ENCODE measurements at places on chromosomes 2 and 18. TPM values are rescaled to one million over a fixed set of nuclear protein-coding genes. Genes with fewer than 3 reads are reported as not detected.

GRCh38 chr2:102420290-102420689 is 2.7 kb upstream of the IL18RAP start:
- H3K27ac ChIP-seq, result no peak overlapping the region
- no peaks in the 10 kb centered on the region for H3K36me3 ChIP-seq
- H3K4me1 ChIP-seq, result no peaks in the 10 kb centered on the region
- no peaks in the 10 kb centered on the region for H3K27me3 ChIP-seq
- H3K4me3 ChIP-seq, result no peak overlapping the region
- DNase-seq, result no peak

- H3K27me3 ChIP-seq, result no peaks in the 10 kb centered on the region
- H3K4me3 ChIP-seq, result no peak overlapping the region
- peaks cover 55% of the 10 kb centered on the region for H3K36me3 ChIP-seq
These were observed 55.2 kb downstream of the ANKRD12 start for GRCh38 chr18:9191658-9192256.

DNA sequence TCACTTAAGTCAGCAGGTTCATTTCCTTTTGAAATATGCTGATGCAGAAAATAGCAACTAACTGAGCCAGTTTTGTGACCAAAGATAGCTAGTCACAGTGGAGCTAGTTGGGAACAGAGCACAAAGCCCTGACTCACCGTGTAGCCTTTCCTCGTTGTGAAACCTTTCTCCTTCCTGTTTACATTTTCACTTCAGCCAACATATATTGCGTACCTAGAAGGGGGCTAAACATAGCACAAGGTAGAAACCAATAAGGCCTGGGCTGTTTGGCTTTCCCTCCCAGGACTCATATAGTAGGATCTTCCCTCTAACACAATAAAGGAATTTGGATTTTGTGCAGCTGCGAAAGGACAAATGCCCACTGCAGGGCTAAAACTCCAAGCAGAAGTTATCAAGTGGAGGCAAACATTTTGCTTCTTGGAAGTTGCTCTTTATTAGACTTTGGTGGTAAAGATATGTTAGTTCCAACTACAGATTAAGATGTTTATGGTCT is 24.5 kb upstream of the LPIN2 start:
- H3K27ac ChIP-seq, result no peak overlapping the region
- H3K4me3 ChIP-seq, result no peak overlapping the region
- DNase-seq, result no peak
- H3K27me3 ChIP-seq, result no peaks in the 10 kb centered on the region
- H3K4me1 ChIP-seq, result no peaks in the 10 kb centered on the region

DNA sequence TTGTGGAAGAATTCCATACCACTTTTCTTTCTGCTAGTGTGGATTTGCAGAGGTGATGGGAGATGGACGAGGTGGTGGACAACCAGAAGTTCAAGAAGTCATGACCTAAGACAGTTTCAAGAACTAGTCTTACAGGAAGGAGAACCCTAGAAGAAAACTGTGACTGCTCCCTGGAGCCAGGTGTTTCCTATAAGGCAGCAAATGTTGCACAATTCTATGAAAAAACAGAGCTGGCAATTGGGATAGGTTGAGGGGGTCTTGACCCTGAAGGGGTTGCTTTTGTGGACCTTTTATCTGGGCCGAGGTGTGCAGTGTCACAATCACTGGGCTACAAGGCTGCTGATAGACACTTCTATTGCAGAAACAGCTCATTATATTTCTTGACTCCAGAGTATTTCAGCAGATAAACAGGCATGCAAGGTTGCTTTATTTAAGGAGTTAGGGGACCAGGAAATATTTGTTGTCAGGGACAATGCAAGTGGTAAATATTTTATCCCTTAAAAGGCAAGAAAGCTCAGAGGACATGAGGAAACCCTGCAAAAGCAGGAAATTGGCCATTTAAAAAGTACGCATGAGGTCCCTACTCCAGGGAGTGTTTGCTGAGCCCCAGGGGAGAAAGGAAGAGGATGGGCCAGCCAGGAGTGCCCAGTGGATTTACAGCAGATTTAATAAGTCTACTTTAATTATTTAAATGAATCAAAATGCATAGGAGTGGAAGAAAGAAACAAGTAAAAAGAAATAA is 22.9 kb downstream of the APCDD1 start:
- H3K4me1 ChIP-seq, result peaks cover 32% of the 10 kb centered on the region
- DNase-seq, result no peak
- H3K27me3 ChIP-seq, result no peaks in the 10 kb centered on the region
- H3K4me3 ChIP-seq, result no peak overlapping the region

GRCh38 chr2:2561346-2562095 is 230.4 kb upstream of the MYT1L start:
- DNase-seq, result no peak
- no peaks in the 10 kb centered on the region for H3K27me3 ChIP-seq
- no peak overlapping the region for H3K4me3 ChIP-seq
- no peaks in the 10 kb centered on the region for H3K36me3 ChIP-seq
- H3K4me1 ChIP-seq, result no peaks in the 10 kb centered on the region

- peaks cover 74% of the 10 kb centered on the region for H3K36me3 ChIP-seq
- H3K4me3 ChIP-seq, result no peak overlapping the region
- H3K4me1 ChIP-seq, result peaks cover 41% of the 10 kb centered on the region
- DNase-seq, result no peak
- H3K27ac ChIP-seq, result no peak overlapping the region
These were observed 29.2 kb downstream of the MYOM1 start for GRCh38 chr18:3190610-3191009.

- no peak for DNase-seq
- peak overlapping the region; percentile 68 for H3K27ac ChIP-seq
These were observed 3.7 kb upstream of the SPEG start for GRCh38 chr2:219430633-219431615.

DNA sequence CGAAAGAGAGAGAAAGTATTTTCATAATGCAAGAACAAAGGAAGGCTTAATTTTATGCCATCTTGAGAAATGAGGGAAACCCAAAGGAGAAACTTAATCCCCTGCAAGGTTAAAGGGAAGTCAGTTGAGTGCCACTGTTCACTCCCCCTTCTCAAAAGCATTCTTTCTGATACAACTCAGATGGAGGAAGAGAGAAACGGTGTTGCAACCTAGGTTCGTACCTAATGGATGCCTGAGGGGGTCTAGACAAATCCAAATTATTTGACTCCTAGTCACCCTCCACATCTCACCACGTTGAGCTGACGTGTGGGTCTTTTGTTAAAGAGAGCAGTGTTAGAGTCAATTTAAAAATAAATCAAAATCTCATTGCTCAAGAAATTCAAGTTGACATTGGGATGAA is 52.6 kb upstream of the UNC80 start:
- DNase-seq, result no peak
- no peak overlapping the region for H3K4me3 ChIP-seq
- H3K4me1 ChIP-seq, result no peaks in the 10 kb centered on the region
- H3K36me3 ChIP-seq, result peaks cover 6% of the 10 kb centered on the region
- no peak overlapping the region for H3K27ac ChIP-seq

DSC1 gene
- 0.18 TPM for polyA plus RNA-seq

SOX11 gene
- 0.64 TPM for polyA plus RNA-seq

Data from heart left ventricle (tissue), 16 donors.